ENCODE measurements at places on chromosomes 16 and 17.

DNA sequence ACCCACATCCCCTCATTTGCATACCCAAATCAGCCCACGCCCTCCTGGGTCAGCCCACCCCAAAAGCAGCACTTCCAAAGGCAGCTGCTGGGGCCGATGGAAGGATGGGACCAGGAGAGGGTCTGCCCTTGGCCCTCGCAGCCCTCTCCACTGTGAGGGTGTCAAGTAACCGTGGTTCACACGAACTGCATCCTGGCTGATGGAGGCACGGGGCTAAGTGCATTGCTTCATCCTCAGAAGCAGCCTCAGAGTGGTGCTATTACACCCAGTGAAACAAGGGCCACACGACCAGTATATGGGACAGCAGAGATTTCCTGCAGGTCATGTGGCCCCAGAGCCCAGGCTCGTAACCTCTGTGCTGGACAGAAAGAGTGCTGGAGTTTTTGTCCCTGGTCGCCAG lies 13.2 kb upstream of the ATP2A3 start:
- DNase-seq = no peak

- DNase-seq = no peak
These were observed 26.0 kb upstream of the ZNF469 start for GRCh38 chr16:88356727-88357199.

DNA sequence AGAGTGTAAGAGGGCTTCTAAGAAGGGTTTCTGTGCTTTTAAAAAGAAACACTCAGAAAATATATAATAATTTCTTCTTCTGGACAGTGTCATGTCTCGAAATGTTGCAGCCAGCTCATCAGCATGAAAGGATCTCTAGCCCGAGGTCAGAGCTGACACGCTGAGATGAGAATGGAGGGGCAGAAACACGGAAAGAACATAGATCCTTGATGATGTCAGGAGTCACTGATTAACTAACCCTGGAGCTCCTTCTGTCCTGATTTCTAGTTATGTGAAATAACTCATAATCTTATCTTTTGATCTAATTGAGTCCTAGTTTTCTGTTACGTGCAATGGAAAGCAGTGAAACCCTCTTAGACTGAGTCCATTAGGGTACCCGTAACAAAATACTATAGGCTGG lies 10.3 kb upstream of the TOX3 start:
- no peak for DNase-seq

DNA sequence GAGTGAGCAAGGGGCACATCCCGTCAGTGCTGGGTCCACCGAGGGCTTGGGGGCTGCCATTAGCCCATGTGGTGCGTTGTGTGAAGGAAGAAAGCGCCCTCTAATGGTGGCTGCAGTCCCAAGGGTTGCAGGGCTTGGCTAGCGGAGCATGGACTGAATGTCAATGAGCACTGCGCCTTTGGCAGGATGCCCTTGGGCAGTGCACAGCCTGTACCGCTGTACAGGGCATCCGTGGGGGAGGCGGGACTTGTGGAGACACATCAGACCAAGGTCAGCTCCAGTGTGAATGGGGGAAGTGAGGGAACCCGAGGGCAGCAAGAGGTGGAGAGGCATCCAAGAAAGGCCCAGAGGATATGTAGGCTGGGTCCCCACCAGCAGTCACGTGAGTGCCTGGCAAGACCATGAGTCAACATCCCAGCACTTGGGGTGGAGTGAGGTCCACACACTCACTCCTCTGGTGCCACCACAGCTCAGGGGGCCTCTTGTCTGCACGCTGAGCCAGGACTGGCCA lies 75.5 kb upstream of the MED9 start:
- peak; percentile 36 for DNase-seq

DNA sequence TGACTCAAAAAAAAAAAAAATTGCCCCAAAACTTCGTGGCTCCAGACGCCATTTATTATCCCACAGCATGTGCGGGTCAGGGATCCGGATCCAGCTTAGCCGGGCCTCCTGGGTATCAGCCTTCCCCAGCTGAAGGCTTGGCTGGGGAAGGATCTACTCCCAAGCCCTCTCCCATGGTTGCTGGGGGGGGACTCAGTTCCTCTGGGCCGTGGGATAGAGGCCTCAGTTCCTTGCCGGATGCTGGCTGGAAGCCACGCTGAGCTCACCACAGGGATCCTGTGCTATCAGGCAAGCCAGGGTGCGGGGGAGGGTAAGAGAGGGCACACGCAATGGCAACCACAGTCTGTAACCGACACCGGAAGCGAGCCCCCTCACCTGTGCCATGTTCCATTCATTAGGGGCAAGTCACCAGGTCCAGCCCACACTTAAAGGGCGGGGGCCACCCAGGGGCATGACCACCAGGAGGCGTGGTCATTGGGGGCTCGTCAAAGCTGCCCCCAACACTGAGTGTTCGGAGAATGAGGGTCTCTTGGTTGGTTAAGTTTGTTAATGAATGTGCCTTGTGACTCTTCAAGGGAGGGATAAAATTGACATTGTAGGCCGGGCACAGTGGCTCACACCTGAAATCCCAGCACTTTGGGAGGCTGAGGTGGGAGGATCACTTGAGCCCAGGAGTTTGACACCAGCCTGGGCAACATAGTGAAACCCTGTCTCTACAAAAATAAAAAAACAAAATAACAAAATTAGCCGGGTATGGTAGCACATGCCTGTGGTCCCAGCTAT lies 210.0 kb upstream of the GSE1 start:
- peak; percentile 83 for DNase-seq

DNA sequence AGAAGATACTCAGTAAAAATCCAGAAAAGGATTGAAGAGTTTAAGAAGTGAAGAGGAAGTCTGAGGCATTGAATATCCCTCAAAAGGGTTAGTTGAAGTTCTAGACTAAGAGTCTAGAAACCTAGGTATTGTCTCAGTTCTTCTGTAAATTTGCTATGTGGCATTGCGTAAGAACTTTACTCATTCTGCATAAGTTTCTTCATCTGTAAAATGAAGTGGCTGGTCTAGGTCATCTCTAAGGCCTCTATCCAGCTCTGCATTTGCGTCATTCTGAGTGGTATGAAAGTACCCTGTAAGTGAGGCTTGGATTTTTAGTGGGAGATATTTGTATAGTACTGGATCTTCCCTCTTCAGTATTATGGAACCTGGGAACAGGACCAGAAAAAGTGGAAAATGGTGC lies 130.2 kb downstream of the MYO1D start:
- DNase-seq = no peak

DNA sequence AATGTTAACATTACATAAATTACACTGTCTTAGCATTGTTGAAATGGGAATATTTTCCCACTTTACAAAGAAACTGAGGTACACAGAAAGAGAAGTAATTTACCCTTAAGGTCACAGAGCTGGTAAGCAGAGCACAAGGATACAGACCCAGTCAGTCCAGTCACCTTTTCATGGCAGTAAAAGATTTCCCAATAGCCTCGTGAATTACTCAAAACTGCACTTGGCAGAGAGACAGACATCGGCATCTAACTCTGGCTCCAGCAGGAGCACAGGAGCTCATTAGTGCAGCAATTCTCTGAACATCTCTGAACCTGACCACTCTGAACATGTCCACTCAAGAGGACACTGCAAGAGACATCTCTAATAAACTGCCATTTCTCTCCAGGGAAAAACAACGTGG lies 3.1 kb downstream of the TEX2 start:
- DNase-seq = no peak

DNA sequence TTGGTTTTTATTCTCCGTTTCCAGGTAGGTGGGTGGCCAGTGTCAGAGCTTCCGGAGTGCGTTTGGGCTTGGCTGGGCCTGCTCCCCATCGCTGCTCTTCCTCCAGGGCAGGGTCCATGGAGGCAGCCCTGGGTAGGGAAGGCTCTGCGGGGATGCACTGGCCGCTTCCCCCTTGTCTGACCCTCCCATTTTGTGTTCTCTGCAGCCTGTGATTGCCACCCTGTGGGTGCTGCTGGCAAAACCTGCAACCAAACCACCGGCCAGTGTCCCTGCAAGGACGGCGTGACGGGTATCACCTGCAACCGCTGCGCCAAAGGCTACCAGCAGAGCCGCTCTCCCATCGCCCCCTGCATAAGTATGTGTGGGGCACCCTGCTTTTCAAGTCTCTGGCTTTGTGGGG lies 158.3 kb downstream of the NTN1 start:
- no peak for DNase-seq

- no peak for DNase-seq
These were observed 48.5 kb downstream of the ARHGAP17 start for GRCh38 chr16:24966634-24967033.

DNA sequence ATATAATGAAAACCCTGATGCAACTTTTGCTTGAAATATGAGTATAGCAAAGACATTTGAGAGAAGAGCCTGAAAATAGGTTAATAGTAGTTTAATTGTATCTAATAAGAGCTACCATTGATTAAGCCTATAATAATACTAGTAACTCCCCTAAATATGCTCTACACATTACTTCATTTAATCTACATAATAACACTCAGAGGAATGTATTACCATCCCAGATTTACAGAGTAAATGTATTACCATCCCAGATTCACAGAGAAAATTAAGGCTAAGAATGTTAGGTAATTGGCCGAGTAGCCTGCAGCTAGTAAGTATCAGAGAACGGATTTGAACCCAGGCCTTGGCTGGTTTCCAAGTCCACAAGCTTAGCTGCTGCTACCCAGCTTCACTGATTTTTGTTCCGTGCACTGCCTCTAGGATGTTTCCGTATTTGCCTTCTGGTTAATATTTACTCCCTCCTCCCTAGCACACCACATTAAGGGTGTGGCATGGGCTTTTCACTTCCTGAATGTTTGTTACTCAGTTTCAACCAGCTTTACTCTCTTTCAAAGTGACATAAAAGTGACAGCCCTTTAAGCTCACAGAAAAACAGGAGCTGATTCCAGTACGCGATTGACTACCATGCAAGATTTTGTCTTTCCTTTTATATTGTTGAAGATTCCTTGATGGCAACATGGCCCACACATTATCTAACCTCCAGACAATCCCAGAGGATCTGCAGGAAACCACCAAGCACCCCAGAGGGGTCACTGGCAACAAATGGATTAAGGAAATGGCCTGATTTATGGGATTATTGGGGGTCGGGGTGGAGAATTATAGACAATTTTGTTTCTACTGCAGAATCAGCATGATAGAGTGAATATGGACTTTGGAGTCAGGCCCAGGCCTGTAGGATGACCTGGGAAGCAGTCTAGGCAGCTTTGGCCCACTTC lies 26.7 kb upstream of the TOX3 start:
- no peak for DNase-seq

DNA sequence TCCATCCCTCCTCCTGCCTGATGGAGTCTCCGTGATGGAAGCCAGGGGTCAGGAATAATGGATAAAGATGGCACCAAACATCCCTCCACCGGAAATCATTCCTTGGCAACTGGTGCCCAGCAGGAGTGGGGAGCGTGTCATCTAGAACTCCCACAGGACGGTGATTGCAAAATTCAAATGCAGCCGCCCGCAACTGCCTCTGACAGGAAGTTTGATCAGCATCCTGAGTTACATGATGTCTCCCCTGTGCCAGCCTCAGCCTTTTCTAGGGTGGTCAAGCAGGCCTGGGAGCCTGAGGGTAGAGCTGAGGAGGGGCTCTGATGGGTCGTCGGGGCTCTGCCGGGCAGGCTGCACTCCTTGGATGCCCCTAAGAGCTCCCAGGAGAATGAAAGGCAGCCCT lies 52.8 kb downstream of the GSG1L start:
- no peak for DNase-seq

- no peak for DNase-seq
These were observed 6.1 kb upstream of the TMEM88 start for GRCh38 chr17:7848739-7849129.

- no peak for DNase-seq
These were observed 37.1 kb upstream of the AMZ2 start for GRCh38 chr17:68210570-68211315.

DNA sequence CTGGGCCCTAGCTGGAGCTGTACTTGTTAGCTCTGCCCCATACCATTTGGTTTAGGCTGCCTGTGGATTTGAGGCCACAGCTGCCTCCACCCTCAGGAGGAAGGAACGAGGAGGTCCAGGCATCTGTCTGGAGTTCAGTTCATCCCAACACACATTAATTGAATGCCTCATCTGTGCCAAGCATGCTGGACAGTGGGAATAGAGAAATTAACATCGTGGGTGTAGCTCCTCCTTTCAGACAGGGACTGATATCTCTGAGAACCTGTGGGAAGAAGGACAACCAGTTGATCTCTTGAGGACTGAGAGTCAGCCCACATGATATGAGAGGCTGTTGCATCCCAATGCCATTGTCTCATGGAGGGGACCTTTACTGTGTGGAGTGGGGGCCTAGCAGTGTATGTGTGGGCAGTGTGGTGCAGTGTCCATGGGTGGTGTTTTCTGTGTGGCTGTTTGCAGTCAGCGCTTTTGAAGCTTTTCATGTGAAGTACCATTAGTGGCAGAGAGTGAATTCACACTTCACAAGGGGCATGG lies 29.4 kb upstream of the DDX52 start:
- no peak for DNase-seq

DNA sequence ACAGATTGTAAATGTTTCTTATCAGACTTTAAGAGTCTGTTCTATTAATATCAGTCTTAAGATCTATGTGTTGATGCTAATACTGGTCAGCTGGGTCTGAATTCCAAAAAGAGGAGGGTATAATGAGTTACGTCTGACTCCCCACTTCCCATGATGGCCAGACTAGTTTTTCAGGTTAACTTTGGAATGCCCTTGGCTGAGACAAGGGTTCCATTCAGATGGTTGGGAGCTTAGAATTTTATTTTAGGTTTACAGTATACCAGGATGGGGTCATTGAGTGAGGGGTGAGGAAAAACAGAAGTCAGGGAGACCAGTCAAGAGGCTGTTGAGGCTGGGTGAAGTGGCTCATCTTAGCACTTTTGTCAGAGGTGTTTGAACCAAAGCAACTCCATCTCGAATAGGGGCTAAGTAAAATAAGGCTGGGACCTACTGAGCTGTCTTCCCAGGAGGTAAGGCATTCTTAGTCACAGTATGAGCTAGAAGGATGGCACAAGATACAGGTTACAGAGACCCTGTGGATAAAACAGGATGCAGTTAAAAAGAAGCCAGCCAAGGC lies 2.9 kb upstream of the TMEM231 start:
- no peak for DNase-seq

GRCh38 chr17:48553190-48553547 lies 8.3 kb upstream of the HOXB2 start:
- no peak for DNase-seq

GRCh38 chr16:85354686-85355514 lies 242.6 kb upstream of the CIBAR2 start:
- no peak for DNase-seq

GRCh38 chr17:81392909-81393654 lies 2.2 kb upstream of the BAHCC1 start:
- DNase-seq = peak; percentile 47

DNA sequence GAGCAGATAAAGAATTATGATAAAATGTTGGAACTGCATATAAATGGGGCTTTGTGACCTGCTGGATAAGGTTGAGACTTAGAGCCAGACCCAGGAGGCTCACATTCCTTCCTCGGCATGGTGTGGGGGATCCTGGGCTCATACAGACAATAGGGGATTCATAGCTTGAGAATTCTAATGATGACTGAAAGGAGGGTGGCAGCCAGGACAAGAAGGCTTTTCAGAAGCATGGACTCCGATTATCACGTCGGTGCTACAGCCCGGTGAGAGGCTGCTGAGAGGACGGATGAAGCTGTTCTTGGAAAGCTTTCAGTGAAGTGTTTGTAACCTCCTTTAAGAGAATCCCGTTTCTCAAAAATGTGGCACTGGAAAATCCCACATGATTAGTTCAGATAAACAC lies 167.2 kb downstream of the ANKFN1 start:
- no peak for DNase-seq
